ENCODE measurements at places on chromosomes 12 and 14. TPM values are rescaled to one million over a fixed set of nuclear protein-coding genes. Genes with fewer than 3 reads are reported as not detected.

DNA sequence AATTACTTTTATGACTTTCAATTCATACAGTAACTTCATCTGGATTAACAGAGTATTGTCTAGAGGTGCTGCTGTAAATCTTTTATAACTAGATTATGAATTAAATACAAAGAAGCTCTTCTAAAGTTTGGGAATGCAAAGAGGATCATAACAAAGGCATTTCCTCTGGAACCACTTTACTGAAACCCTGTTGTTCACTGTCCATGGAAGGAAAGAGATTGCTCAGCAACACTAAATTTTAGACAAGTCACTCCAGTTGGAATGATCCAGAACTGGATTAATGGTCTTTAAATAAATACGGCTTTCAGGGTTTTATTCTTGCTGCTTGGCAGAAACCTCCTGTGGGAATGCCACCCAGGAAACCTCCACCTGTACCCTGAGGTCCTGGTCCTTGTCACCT, 250.6 kb downstream of the KSR2 start:
- DNase-seq: no peak

DNA sequence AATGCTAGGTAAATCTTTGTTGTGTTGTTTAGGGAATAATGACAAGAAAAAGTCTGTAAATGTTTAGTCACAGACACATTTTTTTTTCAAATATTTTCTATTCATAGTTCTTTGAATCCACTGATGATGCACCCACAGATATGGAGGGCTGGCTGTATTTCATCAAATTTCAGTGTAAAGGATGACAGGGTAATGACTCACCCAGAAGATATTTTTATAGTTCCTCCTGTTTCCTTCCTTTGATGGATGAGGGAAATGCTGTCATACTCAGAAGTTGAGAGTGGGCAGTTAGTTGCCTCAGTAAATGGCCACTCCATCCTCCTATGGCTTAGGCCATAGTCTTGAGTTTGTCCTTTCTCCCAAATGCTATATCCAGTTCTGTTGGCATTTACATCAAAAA, 76.9 kb upstream of the REP15 start:
- no peak for DNase-seq

The COL2A1 gene
- 56.7 TPM for total RNA-seq

The TBX3 gene
- 8.3 TPM for total RNA-seq

Measured in spinal cord (tissue), 10 donors.